Activated CD4-positive, CD25-positive, alpha-beta regulatory T cell treated with anti-CD3 and anti-CD28 coated beads, Interleukin-2, amount 50 U/mL, for 24 hours (primary cell): ENCODE measurements at places on chromosomes 13 and 19.
A peak's percentile ranks its signal among the peaks of the same experiment; 100 is the strongest.

DNA sequence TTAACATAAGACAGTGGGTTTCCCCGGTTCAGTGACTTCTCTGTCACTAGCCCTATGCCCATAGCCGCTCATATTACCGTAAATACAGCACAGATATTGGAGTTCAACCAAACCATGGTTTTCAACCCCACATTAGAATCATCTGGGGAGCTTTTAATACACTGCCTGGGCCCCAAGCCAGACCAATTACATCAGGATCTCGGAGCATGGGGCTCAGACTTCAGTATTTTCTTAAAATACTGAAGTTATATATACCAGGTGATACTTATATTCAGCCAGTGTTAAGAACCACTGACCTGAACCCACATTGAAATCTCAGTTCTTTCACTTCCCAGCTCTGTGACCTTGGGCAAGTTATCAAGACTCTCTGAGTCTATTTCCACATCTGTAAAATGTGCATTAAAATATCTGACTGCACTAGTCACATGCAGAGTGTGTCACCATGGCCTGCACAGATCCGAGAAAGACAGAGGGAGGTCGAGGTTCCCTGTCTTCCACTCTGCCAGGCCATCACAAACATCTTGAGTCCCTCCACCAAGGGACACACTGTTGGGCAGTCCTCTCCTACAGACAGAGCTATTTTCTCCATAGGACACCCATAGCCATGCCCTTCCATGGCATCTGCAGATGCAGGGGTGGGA lies 32.2 kb upstream of the IPO5 start:
- no peak for ATAC-seq

GRCh38 chr19:2527171-2527570 lies 51.2 kb downstream of the GADD45B start:
- ATAC-seq = no peak

DNA sequence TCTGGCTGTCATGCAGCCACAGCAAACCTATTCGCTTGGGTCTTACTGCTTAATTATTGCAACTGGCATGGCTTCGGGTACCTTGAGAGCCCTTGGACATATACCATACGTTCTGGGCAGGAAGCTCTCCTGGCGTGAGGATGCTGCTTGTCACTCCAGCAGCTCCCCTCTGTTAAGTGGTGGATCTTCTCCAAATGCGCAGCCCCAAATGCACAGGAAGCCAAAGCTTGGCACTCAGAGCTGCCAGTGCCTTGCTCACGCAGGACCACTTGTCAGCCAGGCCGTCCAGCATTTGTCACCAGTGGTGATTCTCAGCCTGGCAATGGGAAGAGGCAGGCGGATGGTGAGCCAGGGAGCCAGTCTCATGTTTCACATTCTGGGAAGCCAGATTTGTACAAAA lies 158.6 kb downstream of the KATNAL1 start:
- no peak for ATAC-seq

DNA sequence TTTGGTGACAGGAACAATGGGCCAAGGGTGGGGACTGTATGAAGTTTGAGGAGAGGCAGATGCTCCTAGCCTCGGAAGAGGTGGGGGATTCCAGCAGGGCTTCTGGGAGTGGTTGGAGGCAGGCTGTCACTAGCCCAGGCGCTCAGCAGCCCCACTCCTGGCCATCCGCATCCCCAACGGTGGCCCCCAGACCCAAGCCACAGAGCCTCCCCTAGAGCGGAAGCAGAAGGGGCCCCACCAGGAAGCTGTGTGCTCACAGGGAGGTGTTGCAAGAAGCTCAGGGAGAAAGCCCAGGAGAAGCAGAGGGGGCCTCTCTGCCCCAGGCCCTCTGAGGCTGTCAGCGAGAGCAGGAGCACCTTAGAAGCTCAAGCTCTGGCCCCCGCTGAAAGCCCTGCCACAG lies 8.3 kb downstream of the PRAM1 start:
- ATAC-seq = no peak

DNA sequence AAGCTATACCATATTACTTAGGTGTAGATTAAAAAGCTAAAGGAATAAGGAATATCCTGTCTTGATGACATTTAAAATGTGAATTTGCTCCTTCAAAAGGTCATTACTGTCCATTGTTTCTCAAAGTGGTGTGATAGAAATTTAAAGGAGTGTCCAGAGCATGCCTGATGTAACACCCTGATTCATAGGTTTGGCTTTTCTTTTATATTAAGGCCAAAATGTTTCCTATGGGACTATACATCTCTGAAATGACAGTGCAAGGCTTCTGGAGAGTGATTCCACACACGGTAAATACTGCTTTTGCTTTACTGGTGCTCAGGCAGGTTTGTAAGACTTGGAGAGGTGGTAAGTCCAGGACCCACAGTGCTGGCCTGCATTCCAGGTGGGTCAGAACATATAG lies 289.9 kb downstream of the RFC3 start:
- ATAC-seq = no peak

- ATAC-seq = no peak
Observed at GRCh38 chr13:64073203-64073602, 2657.6 kb upstream of the PCDH20 start.

GRCh38 chr13:41465241-41465847 lies 8.0 kb downstream of the RGCC start:
- peak; percentile 92 for ATAC-seq
